ENCODE measurements at places on chromosomes 12 and 14. TPM values are rescaled to one million over a fixed set of nuclear protein-coding genes. Genes with fewer than 3 reads are reported as not detected.

DNA sequence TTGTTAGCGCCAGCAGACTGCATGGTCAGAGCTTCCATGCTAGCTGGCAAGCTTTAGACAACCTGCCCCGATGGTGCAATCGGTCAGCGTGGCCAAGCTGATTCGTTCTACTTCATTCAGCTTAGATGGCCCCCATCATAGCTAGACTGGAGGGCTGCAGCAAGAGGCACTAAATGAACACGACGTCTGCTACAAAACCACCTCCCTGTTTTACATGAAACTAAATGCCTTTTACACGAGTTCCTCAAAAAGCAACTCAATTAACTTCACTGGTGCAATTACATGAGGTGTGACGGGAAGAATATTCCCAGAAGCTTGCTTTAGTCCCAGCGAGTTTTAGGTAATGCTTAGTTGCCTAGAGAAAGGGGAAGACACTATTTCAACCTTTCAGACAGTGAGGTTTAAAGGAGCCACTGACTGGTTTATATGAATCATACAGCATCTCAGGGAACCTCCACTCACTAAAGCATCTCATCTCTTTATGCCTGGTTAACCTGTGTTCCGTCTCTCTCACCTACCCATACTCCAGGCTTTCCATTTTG lies 8.4 kb downstream of the NIN start:
- DNase-seq, result no peak

GRCh38 chr12:4589941-4590340 lies 27.9 kb downstream of the DYRK4 start:
- no peak for DNase-seq

DNA sequence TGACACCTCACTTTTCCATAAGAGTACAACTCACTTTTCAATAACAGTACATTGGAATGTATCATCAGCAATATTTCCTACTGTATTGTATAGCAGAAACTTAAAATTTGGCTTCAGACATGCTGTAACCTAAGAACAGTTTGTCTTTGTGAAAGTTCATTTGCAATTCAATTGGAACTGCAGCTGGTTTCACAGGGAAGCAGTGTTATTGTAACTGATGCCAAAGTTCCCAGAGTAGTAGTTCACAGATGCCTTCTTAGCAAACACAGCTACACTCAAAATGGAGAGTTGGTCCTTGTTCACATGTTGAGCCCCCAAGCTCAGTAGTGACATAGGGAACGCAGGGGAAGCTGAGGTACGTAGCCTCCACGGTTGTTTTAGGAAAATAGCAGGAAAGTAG lies 23.3 kb downstream of the PPP1R36 start:
- DNase-seq, result no peak

The REC8 gene
- total RNA-seq, result 8.9 TPM

- DNase-seq, result peak; percentile 65
Observed at GRCh38 chr14:58426670-58427280, 556 bp downstream of the TIMM9 start.

GRCh38 chr12:75478116-75478794 lies 2.3 kb upstream of the GLIPR1 start:
- no peak for DNase-seq

DNA sequence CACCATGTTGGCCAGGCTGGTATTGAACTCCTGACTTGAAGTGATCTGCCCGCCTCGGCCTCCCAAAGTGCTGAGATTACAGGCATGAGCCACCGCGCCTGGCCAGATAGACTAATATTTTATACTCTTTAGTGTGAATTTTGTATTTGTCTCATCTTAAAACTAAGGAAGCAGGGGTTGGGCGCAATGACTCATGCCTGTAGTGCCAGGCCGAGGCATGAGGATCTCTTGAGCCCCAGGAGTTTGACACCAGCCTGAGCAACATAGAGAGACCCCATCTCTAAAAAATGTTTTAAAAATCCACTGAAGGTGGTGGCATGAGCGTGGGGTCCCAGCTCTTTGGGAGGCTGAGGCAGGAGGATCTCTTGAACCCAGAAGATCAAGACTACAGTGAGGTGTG lies 9.0 kb downstream of the DYNC1H1 start:
- DNase-seq, result no peak

DNA sequence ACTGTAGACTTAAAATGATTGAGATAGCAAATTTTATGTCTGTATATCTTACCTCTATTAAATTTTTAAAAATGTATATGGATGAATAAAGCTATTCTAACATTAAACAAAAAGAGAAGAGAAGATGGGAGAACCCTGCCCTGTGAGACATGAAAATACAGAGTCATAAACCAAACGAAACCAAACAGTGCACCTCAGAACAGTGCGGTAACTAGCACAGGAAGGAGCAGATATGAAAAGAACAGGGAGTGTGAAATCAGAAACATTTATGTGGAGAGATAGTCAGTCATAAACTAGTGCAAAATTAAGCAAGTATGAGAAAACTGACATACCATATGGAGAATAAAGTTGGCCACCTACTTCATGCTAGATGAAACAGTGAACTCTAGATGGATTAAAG lies 135.1 kb downstream of the ERC1 start:
- no peak for DNase-seq

DNA sequence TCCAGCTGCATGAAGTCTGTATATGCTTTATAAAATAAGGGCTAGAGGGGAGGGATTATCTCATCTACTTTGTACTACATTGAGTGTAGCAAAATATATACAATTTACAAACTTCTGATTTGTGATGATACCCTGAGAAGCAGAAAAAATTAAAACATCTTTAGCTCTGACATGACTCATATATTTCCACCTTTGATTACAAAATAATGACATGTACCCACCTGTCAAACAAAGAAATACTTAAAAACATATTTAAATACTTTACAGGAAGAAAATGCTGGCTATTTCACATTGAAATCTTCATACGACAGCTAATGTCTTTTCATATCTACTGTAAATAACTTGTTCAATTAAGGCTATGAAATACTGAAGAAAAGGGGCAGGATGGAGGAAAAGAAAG lies 3.3 kb downstream of the GPR135 start:
- DNase-seq, result no peak

- no peak for DNase-seq
Observed at GRCh38 chr12:48750215-48750614, 33.7 kb upstream of the CCNT1 start.

DNA sequence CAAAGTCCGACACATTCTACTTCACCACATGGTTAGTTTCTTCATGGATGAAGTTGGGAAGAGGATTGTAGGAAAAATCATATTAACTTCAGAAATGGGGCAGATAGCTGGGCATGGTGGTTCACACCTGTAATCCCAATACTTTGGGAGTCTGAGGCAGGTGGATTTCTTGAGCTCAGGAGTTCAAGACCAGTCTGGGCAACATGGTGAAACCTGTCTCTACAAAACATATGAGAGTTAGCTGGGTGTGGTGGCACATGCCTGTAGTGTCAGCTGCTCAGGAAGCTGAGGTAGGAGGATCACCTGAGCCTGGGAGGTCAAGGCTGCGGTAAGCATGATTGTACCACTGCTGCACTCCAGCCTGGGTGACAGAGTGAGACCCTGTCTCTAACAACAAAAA lies 49.5 kb upstream of the PCED1B start:
- no peak for DNase-seq

The OASL gene
- 1.6 TPM for total RNA-seq

The OTX2 gene
- not detected for total RNA-seq

DNA sequence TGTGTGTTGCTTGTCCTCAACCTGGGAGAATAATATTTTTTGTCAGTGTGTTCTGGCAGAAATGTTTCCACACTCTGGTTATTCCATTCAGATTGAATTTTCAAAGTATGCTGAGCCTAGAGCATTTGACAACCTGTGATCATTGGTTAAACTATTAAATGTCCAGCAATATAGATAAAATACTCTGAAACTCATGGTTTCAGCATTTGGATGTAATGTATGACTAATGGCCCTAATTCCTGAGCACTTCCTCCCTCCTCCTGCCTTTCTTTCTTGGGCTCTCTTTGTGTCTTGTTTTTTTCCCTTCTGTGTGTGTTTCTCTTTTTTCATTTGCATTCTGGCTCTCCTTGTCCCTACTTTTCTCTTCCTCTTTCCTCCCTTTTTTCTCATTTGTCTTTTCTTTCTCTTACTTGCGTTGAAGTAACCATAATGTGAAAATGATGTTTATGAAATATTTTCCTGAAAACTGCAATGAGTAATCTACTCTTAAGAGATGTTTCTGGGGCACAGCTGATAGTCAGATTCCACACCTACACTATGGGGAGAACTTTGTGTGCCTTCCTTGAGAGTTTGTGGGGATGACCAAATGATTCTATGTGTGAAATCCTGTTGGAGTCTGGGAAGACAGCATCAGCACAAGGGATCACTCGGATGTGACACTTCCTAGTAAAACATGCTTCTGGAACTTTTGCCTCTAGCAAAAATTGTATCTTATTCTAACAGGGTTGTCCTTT lies 74.6 kb downstream of the FRMD6 start:
- DNase-seq, result no peak

GRCh38 chr14:58327019-58327418 lies 28.7 kb downstream of the ARID4A start:
- DNase-seq, result no peak

The RD3L gene
- total RNA-seq, result 11.6 TPM

DNA sequence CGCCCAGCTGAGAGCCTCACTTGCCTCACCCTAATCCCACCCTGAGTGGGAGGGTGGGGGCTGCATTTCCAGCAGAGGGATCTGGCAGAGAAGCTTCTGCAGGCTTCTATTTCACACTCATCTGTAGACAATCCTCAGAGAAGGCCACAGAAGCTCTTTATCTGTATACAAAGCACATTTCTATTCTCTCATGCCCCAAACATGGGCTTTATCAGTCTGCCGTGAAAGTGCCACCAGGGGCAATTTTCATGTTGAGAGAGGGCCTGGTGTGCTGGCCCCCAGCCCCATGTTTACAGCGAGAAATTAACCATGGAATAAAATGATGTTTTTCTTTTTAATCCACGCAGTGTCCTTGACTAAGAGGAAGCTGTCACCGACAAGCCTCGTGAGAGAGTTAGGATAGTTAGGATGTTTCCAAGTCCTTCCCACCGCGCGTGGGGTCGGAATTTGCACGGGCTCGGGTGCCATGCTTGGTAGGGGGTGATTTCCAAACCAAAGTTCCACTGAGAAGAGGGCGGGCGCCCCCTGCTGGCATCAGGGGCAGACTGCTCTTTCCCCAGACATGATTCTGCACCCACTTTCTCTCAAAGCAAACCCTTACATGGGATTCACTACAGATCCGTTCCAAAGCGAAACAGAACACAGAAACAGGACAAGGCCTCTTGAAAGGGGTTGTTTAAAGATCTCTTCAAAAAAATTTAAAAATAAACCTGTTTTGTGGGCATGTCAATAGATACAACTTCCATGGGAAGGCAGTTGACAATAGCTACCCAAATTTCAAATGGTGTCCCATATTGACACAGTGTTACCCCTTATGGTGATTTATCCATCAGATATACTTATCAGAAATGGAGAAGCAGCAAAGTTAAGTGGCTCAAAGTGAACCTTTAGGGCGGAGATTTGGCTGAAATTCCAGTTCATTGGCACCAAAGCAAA lies 19.4 kb downstream of the BDKRB1 start:
- peak; percentile 74 for DNase-seq

GRCh38 chr12:127293507-127294310 lies 973.3 kb upstream of the TMEM132C start:
- peak; percentile 44 for DNase-seq

The CD163L1 gene
- 6.2 TPM for total RNA-seq

The CISTR gene
- 1.9 TPM for total RNA-seq

- DNase-seq, result no peak
Observed at GRCh38 chr12:87756111-87756510, 273.1 kb downstream of the C12orf50 start.

DNA sequence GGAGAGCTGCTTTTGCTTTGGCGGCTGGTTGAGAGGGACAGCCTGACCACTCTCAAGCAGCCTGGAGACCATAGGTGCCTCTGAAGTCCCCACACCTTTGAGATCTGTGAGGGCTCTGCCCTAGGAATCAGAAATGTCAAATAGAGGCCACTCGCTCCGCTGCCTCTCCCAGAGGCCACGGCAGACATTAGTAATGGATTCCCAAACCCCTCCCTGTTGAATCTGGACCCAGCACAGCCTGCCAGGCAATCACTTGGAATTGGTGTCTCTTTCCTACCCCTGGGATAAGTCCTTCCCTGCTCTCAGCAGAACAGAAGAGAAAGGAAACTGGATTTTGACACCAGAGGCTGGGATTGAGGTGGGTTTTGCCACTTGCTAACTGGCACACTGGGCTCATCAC lies 25.0 kb downstream of the MMAB start:
- no peak for DNase-seq

DNA sequence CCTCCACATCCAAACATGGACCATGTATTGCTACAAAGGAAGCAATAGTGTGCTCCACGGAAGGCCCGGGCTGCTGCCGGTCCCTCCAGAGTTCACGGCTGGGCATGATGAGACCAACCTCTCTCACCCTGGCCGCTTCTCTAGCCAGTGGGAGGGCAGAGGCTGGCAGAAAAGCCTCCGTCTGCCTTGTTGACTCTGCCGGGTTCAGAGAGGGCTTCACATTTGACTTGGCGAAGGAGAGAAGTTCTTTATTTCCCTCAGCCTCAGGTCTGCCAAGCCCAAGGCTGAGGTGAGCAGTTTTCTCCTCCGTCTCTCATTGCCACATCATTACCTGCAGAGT lies 230.0 kb downstream of the ZFP36L1 start:
- DNase-seq, result no peak

The CPSF6 gene
- total RNA-seq, result 42.4 TPM

DNA sequence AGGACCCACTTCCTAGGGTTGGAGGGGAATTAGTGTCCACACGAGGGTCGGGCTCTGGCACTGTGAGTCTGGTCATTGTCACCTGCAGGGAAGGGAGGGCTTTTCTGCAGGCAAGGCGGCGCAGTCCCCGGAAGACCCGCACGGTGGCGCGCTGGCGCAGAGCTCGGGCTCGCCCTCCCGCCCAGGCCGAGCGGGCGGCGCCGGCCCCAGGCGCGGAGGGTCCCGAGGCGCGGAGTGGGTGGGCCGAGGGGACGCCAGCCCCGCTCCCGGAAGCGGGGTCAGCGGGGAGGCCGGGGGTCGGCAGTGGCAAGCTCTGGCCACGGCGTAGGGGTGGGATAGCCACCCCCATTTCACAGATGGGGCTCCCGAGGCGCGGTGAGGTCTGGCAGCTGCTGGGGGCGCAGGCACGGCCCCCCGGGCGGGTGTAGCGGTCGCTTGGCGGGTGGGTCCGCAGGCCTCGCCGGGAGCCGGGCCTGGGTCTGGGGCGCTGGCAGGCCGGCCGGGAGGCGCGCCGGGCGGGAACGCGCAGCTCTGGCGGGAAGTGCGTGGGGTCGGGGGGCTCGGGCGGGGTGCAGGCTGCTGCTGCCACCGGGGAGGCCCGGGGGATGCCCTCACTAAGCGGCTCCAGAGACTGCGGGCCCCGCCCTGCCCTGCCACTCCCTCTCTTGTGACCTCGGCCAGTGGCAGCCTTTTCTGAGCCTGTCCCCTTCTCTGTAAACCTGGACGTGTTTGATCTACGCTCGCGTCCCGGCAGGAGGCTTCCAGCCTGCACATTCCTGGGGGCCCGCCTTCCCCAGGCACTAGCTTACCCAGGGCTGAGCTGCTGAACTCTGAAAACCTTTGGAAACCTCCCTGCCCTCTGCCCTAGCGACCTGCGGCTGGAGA lies 46.1 kb downstream of the CYP46A1 start:
- peak; percentile 74 for DNase-seq

- peak; percentile 24 for DNase-seq
Observed at GRCh38 chr12:27779416-27779919, 565 bp upstream of the KLHL42 start.

The DPF3 gene
- total RNA-seq, result 23.3 TPM

- DNase-seq, result no peak
Observed at GRCh38 chr12:9961106-9961505, 10.1 kb upstream of the CLEC12A start.

The TAS2R7 gene
- total RNA-seq, result not detected

GRCh38 chr14:45253070-45253753 lies at the start of gene MIS18BP1:
TSS of gene MIS18BP1 (minus strand) at chr14:45253202. CDS start at chr14:45247286, 5,916 bp downstream.
- peak; percentile 97 for DNase-seq

- no peak for DNase-seq
Observed at GRCh38 chr12:33536431-33536830, 96.8 kb upstream of the SYT10 start.

Measured in left cardiac atrium (tissue), 4 donors.